ENCODE measurements at places on chromosomes 2 and 18.
A peak's percentile ranks its signal among the peaks of the same experiment; 100 is the strongest.

- no peak for DNase-seq
These were observed 71.5 kb downstream of the COLEC12 start for GRCh38 chr18:429030-429429.

GRCh38 chr2:39202639-39203369 is 41.0 kb downstream of the CDKL4 start:
- DNase-seq, result no peak

DNA sequence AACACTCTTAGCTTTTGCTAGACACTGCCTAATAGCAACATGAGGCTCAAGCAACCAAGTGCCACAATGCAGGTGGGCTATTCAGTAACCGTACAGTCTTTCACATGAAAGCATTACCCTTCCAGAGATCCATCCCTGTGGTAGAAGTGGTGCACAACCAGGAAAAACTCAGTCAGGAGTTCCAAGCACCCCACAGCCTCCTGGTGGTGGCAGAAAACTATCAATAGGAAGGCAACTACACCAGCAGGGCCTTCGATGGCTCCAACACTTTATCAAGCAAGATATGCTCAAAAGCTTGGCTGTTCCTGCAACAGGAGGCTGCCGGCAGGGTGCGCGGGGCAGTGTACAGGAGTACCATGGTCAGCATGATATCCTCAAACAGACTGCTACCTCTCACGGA is 176.1 kb upstream of the DLGAP1 start:
- DNase-seq, result no peak

GRCh38 chr2:206531996-206532543 is 88.7 kb downstream of the ADAM23 start:
- no peak for DNase-seq

DNA sequence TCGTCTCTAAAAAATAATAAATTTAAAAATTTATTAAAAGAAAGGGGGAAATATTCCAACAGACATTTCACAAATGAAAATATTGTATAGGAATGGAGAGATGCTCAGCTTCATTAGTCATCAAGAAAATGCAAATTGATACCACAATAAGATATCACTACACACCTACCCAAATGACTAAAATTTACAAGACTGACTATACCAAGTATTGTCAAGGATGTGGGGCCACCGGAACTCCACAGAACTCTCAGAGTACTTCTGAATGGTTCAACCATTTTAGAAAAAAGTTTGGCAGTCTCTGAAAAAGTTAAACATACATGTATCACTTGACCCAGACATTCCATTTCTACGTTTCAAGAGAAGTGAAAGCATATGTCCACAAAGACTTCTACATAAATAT is 163.4 kb downstream of the EHBP1 start:
- DNase-seq, result no peak

DNA sequence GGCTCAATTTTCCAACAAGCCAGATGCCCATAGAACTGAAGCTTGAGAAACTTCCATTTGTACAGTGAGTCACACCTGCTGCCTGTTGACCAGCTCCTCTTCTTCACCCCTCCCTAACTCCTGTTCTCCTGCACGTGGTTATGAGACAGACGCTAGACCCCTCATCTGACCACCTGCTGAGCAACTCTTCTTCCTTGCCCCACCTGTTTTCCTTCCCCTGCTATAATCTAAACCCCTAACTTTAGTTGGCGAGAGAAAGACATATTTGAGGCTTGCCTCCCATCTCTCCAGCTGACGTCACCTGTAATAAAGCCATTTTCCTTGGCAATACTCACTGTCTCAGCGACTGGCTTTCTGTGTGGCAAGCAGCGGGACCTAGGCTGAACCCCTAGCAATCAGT is 22.3 kb upstream of the ITM2C start:
- DNase-seq, result peak; percentile 25

DNA sequence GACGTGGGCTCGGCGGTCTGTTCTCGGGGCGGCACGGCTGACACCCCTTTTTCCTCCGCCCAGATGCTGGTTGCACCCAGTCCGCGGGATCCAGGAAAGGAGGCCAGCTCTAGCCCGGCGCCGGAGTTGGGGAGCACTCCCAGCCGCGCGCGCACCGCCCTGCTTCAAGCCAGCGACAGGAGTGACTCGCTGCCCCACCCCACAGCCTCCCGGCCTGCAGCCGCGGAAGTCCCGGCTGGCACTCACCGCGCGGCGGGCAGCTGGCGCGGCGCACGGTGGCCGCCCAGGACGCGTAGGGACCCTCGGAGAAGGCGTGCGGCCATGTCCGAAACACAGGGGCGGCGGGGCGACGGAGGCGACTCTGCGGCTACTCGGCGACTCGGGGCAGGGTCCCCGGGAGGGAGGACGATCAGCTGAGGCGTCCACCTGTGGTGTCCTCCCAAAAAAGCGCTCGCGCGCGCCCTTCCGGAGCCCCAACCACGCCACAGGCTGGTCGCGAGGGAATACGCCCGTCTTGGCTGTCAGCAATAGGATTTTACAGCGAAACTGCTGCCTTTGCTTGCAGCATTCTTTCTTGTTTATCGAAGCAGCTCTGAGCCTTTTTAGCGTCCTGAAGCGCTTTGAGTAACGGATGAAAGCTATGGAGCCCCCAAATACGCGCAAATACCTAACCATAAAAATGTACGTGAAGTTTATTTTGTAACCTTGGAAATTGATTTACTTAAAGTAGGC is at the start of gene ACADL:
Gene ACADL (minus strand): TSS at position 507 of the 732 bp plus-strand sequence. CDS start 184 bp downstream, at position 323.
- no peak for DNase-seq

DNA sequence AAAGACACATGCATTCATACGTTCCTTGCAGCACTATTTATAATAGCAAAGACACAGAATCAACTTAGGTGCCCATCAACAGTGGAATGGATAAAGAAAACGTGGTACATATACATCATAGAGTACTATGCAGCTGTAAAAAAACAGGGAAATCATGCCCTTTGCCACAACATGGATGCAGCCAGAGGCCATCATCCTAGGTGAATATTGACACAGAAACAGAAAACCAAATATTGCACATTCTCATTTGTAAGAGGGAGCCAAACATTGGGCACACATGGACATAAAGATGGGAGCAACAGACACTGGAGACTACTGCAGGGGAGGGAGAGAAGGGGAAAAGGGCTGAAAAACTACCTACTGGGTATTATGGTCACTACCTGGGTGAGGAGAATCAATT is 73.5 kb downstream of the SESTD1 start:
- no peak for DNase-seq

- DNase-seq, result no peak
These were observed 27.4 kb downstream of the CDK15 start for GRCh38 chr2:201833781-201834180.

DNA sequence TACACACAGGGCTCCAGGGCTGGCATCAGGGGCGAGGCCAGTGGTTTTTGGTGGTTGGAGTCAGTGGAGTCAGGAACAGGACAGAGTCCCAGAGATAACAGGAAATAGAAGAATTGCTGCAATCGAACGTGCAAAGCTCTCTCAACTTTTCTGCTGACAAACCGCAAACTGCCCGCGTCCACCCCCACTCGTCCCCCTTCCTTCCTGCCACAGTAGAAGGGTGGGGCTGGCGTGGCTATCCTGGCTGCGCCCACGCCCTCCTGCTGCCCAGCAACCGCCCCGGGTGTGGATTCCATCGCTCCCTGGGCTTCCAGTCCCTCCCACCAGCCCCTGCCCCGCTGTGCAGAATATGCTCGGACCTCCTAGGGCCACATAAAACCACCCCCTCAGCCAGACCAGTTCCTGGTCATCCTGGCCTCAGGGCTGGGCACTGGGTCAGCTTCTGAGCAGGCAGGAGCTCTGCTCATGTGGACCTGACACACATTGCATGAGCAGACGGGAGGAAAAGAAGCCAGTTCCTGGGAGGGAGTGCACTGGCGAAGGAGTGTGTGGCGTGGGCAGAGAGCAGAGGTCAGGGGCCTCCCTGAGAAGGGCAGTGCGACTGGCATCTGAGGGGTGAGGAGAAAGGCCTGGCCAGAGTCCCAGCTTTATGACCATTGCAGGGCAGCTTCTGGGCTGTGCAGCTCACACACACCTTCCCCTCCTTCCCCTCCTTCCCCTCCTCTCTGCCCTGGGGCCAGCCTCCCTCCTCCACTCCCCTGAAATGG is 85.4 kb upstream of the ATG16L1 start:
- peak; percentile 92 for DNase-seq

DNA sequence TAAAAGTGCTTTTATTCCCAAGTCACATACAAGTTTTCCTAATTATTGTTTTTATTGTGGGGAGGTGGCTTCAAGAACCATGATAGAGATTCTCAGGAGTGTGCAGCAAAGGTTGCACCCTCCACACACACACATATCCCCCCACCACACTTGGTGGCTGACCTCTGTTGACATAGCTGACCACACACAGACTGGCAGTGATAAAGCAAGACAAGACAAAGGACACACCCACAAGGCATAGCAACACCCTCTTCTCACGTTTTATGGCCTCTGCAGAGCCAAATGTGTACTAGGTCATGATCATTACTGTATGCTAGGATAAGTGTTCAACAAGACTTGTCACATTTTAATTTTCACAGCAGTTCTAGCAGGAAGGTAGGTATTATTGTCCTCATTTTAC is 143.0 kb upstream of the EPC2 start:
- DNase-seq, result no peak

DNA sequence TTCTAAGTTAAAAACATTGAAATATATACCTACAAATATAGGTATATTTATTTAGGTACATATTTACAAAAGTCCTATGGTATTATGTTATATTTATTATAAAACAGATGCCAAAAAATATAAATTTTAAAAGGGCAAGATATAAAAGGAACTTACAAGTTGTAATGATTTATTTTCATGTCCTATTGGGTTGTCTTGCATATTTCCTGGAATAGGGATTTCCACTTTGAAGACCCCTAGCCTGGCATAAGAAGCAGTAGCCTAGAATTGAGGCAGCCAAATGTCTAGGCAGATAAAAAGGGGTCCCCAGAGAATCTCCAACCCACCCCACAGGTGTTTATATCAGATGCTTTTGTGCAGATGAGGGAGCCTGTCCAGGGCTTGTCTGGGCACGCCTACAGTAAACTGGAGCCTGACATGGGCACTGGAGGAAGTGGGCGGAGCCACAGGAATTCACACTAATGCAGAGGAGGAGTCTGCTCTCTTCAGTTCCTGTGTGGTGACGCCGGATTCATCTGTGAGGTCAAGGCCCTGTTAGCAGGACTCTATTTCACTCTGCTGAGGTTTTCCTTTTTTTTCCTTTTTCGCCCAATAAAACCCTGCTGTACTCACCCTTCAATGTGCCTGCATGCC is 1088.9 kb upstream of the PIK3C3 start:
- DNase-seq, result no peak

DNA sequence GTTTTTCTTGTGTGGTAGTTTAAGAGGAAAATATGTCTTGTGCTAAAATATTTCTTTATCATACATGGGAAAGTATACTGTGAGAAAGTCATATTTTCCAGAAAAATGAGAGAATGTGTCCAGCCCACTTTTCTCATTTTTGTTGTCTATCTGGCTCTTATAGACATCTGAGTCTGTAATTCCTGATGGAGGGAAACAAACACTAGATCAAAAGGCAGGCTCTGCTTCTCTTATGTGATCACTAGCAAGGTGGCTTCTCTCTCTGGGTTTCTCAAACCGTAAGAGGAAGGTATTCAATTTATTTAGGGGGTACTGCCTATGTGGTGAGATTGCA is 40.0 kb upstream of the PEX13 start:
- no peak for DNase-seq

DNA sequence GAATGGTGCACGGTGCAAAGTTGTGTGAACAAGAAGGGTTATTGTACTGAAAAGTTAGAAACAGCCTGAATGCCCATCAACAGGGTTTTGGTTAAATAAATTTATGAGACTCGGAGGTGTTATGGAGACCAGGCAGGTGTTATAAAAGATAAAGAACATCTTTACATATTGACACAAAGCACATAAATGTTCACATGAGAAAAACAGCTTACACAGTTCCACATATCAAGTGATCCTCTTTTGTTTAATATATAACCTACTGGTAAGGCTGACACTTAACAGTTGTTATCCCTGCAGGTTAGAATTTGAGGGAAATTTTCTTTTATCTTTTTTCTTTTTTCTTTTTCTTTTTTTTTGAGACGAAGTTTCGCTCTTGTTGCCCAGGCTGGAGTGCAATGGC is 20.0 kb upstream of the ARPC2 start:
- no peak for DNase-seq

DNA sequence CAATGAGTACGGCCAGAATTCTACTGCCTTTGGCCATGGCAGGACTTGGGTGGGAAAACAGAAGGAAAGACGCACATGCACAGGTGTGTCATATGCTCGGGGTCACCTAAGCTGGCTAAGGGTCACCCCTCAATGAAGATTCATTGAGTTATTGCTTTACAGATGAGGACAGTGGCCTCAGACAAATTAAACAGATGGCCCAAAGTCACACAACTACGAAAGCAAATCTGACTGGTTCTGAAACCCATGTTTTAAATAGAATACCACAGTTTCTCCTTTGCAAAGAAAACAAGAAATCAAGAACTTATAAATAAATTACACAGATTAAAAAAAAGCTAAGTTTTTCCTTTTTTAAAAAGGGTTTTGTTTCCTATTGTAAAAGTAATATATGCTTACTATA is 70.5 kb downstream of the ID2 start:
- no peak for DNase-seq

DNA sequence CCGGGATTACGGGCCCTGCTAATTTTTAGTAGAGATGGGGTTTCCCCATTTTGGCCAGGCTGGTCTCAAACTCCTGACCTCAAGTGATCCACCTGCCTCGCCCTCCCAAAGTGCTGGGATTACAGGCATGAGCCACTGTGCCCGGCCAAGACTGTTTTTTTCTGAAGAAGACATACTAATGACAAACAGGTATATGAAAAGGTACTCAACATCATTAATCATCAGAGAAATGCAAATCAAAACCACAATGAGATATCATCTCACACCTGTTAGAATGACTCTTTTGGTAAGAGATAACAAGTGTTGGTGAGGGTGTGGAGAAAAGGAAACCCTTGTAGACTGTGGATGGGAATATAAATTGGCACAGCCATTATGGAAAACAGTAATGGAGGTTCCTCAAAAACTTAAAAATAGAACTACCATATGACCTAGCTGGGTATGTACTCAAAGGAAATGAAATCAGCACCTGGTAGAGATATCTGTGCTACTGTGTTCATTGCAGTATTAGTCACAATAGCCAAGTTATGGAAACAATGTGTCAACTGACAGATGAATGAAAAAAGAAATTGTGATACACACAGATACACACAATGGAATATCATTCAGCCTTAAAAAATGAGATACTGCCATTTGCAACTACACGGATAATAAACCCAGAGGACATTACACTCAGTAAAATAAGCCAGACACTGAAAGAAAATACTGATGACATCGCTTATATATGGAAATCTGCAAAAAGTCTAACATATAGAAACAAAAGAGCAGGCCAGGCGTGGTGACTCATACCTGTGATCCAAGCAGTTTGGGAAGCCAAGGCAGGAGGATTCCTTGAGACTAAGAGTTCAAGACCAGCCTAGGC is 20.8 kb downstream of the SOS1 start:
- DNase-seq, result no peak

GRCh38 chr2:72917138-72917876 is at the start of gene EMX1:
Gene EMX1, plus strand, starts transcription at chr2:72917519. Its CDS starts 334 bp downstream, at chr2:72917853.
- peak; percentile 80 for DNase-seq
